Heart left ventricle (tissue), 16 donors: ENCODE measurements at places on chromosomes 1 and 21. TPM values are rescaled to one million over a fixed set of nuclear protein-coding genes. Genes with fewer than 3 reads are reported as not detected.

Gene ADIPOR1
- 57.4 TPM for polyA plus RNA-seq

Gene PKLR
- polyA plus RNA-seq = not detected

Gene HSD3B2
- polyA plus RNA-seq = not detected

Gene FMO3
- polyA plus RNA-seq = 0.58 TPM

Gene KAZN
- polyA plus RNA-seq = 1.2 TPM

Gene PCBP3
- 0.72 TPM for polyA plus RNA-seq

Gene ZNF648
- not detected for polyA plus RNA-seq

Gene PLA2G5
- polyA plus RNA-seq = 102 TPM

Gene CD1B
- not detected for polyA plus RNA-seq

Gene LYPD8
- not detected for polyA plus RNA-seq

Gene KCNQ4
- 1.8 TPM for polyA plus RNA-seq

Gene C1orf53
- polyA plus RNA-seq = 4.1 TPM

Gene FMOD
- 7.0 TPM for polyA plus RNA-seq

Gene RNF186
- polyA plus RNA-seq = not detected

Gene C1orf87
- not detected for polyA plus RNA-seq

Gene SYT14
- polyA plus RNA-seq = not detected

Gene PHC2
- 118 TPM for polyA plus RNA-seq

Gene CDC7
- 0.30 TPM for polyA plus RNA-seq

Gene FAM110D
- 3.7 TPM for polyA plus RNA-seq

Gene RAVER2
- polyA plus RNA-seq = 9.9 TPM

Gene CLCN6
- polyA plus RNA-seq = 17.2 TPM

Gene OLFM3
- not detected for polyA plus RNA-seq

Gene NDUFS2
- 157 TPM for polyA plus RNA-seq

Gene SLC5A9
- polyA plus RNA-seq = 0.08 TPM

Gene RNU1-3
- polyA plus RNA-seq = not detected

Gene GNAT2
- polyA plus RNA-seq = not detected

Gene TRIM45
- polyA plus RNA-seq = 7.6 TPM

Gene MEF2D
- polyA plus RNA-seq = 40.5 TPM

Gene BSDC1
- 25.1 TPM for polyA plus RNA-seq

Gene SLC44A5
- polyA plus RNA-seq = 0.07 TPM

Gene GCSAML
- polyA plus RNA-seq = 0.04 TPM

Gene TIAM1
- 0.97 TPM for polyA plus RNA-seq

Gene HIVEP3
- polyA plus RNA-seq = 4.1 TPM

Gene GIPC2
- 1.3 TPM for polyA plus RNA-seq

Gene KRTAP24-1
- polyA plus RNA-seq = not detected

Gene FCGR3A
- 9.9 TPM for polyA plus RNA-seq

Gene MAP3K7CL
- 4.5 TPM for polyA plus RNA-seq

Gene RGSL1
- polyA plus RNA-seq = not detected

Gene ADAMTS5
- 2.7 TPM for polyA plus RNA-seq

Gene NPHS2
- not detected for polyA plus RNA-seq

Gene SPRR4
- not detected for polyA plus RNA-seq
